HCT116 (cell line): ENCODE measurements at places on chromosomes 6 and 20. TPM values are rescaled to one million over a fixed set of nuclear protein-coding genes. Genes with fewer than 3 reads are reported as not detected.

DNA sequence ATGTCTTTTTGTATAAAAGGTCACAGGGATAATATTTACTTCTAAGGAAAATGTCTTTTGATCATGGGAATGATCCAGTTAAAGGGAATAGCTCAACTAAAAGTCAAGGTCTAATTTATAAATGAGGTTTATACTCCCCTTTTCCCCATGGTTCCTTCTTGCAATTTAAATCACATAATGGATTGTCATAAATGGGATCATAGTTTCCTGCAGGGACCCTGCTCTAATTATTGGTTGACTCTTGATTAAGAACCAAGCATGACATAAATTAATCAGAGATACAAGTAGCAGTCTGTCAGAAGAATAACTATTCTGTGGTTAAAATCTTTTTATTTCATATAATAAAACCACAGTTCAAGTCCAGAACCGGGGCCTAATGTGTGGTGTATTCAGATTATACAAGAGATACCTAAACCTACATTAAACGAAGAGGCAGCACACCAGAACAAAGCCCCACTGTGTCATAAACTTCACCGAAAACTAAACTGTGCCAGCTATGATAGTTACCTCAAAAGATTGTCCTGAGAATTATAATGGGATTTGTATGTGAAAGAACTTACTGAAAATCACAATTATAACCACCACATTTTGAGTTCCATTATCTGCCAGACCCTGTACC is 43.0 kb upstream of the CD83 start:
- H3K27me3 ChIP-seq = no peaks in the 10 kb centered on the region
- peak overlapping the region; percentile 56 for H3K4me3 ChIP-seq
- DNase-seq = no peak
- H3K36me3 ChIP-seq = no peaks in the 10 kb centered on the region
- H3K4me1 ChIP-seq = no peaks in the 10 kb centered on the region

DNA sequence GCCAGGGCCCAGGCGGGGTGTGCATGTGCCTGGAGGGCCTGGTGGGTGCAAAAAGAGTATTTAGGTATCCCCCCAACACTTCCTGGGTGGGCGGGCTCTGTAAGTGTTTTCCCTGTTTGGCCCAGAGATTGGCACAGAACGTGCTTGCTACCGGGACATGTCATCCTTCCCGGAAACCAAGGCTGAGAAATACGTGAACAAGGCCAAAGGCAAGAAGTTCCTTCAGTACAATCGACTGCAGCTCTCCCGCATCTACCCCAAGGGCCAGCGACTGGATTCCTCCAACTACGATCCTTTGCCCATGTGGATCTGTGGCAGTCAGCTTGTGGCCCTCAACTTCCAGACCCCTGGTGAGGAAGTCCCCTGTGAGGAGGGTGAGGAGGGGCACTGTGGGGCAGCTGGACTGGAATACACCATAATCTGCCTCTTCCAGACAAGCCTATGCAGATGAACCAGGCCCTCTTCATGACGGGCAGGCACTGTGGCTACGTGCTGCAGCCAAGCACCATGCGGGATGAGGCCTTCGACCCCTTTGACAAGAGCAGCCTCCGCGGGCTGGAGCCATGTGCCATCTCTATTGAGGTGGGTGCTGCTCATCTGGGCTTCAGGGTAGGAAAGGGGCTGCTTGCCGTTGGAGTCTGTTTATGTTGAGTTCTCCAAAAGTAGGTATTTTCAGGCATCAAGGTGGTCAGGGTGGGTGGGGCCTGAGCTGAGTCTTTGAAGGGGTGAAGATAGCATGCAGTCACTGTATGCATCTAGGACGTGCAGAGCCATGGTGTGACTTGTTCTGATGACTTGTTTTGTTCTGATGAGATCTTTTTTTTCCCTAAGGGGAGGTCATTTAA is 35.2 kb downstream of the PLCG1 start:
- H3K4me3 ChIP-seq = no peak overlapping the region
- H3K36me3 ChIP-seq = peaks cover 21% of the 10 kb centered on the region

Gene CDSN
- total RNA-seq = 0.12 TPM

Gene HLA-C
- 333 TPM for total RNA-seq
